ENCODE measurements at places on chromosomes 7 and 10.

DNA sequence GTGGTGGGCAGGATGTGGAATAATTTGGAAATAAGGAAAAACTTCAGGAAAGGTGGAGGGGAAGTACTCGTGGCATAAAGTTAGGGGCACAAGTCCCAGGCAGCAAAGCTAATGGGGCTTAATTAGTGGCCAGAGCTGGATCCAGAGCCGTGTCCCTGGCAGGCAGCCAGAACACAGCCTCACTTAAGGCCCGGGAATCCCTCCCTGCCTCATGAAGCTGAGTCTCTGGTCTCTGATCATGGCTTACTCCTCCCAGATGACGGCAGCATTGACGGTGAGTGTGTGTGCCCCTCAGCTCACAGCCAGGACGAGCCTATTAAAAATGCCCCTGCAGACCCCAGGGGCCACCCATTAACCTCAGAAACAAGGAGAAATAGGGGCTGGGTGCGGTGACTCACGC lies 48.2 kb upstream of the NPTX2 start:
- DNase-seq, result no peak

GRCh38 chr10:4459531-4459930 lies 366.5 kb upstream of the AKR1E2 start:
- no peak for DNase-seq

- no peak for DNase-seq
These were observed 102.1 kb upstream of the TMEM168 start for GRCh38 chr7:112892263-112892662.

DNA sequence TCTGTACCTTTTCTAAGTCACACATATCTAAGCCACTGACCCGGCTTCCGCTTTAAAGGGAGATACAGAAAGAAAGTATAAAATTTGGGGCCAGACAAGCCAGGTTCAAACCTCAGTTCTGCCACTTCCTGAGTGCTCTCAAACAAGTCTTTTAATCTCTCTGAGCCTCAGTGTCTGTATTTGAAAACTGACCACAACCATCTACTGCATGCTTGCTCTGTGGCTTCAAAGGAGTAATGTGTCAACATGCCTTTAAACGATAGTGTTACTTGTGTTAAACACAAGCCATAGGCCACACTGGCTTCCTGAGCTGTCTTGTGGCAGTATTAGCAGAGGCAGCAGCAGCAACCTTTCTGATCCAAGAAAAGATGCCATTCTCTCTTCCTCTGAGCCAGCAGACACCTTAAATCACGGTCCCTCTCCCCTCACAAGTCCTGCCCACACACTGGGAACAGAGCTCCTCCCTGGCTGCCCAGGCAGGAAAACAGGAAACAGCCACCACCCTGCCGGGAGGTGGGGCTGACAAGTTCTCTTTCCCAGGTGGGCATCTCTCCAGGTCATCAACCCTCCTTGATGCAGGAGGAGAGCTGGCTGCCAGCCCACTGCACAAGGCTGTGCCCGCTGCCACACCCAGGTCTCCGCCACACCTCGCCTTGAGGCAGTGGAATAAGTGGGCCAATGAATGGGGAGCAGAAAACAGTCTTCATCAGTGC lies 10.7 kb downstream of the HIP1 start:
- DNase-seq, result peak; percentile 54

- no peak for DNase-seq
These were observed 12.6 kb downstream of the FAM200A start for GRCh38 chr7:99539213-99539811.

DNA sequence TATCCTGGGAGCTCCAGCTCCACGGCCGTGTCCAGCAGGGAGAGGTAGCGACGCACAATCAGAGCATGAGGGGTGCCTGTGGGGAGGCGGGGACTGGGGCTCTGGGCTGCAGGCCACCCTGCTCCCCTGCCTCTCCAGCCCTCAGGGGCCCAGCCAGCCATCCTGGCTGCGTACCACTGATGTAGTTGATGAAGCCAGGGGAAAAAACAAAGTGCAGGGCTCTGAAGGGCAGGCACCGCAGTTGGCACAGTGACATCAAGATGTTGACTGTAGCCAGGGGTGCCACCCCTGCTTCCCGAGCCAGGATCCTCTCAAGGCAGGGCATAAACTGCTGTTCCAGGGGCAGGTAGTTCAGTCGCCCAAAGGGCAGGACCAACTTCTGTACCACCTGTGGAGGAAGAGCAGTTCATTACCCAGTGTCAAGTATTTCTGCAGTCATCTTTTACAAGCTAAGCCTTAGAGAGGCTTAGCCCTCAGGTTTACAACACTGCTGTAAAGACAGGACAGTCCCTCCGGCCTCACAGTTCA lies 2.8 kb downstream of the FASTK start:
- no peak for DNase-seq

DNA sequence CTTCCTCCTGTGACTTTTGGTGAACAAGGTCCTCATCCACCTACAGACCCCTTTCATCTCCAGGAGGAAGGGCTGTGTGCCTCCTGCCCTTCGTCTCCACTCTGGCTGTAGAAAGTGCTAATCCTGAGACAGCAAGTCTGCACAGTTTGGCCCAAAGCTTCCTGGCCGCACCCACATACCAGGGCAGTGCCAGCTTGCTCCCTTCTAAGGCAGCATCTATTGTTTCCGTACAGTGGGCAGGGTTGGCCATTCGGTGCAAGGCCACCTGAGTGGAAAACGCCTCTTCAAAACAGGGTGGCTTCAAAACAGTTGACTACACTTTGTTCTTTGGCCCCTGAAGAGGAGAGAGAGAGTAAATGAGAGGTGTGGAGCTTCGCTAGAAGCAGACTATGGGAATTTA lies 134.1 kb upstream of the KLF14 start:
- DNase-seq, result no peak

DNA sequence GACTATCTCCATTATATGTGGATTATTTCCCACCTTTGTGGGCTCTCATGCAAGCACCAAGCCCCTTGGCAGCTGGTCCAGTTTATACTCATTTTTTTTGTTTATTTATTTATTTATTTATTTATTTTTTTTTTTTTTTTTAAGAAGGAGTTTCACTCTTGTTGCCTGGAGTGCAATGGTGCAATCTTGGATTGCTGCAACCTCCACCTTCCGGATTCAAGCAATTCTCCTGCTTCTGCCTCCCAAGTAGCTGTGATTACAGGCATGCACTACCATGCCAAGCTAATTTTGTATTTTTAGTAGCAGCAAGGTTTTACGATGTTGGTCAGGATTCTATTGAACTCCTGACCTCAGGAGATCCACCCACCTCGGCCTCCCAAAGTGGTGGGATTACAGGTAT lies 2.8 kb downstream of the PRTFDC1 start:
- DNase-seq, result no peak

GRCh38 chr7:43905209-43905946 lies 1.0 kb downstream of the URGCP start:
- DNase-seq, result peak; percentile 35

DNA sequence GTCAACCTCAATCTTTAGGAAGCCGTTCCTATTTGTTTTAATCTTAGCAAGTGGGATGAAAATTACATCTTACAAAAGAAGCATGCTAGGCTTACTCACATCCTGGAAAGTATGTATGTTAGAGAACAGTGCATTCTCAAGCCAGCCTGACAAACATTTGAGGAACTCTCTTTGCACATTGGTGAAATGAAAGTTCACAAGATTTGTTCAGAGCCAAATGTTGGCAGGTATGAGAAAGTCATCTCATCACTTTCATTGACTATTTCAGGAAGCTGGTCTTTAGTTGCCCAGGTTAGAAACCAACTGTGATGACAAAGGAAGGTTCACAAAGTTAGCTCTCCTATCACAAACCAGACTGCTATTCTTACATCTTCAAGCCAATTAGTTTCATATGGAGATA lies 57.1 kb downstream of the ABCB1 start:
- no peak for DNase-seq

GRCh38 chr7:33357846-33358245 lies 228.5 kb downstream of the BBS9 start:
- DNase-seq, result peak; percentile 9

DNA sequence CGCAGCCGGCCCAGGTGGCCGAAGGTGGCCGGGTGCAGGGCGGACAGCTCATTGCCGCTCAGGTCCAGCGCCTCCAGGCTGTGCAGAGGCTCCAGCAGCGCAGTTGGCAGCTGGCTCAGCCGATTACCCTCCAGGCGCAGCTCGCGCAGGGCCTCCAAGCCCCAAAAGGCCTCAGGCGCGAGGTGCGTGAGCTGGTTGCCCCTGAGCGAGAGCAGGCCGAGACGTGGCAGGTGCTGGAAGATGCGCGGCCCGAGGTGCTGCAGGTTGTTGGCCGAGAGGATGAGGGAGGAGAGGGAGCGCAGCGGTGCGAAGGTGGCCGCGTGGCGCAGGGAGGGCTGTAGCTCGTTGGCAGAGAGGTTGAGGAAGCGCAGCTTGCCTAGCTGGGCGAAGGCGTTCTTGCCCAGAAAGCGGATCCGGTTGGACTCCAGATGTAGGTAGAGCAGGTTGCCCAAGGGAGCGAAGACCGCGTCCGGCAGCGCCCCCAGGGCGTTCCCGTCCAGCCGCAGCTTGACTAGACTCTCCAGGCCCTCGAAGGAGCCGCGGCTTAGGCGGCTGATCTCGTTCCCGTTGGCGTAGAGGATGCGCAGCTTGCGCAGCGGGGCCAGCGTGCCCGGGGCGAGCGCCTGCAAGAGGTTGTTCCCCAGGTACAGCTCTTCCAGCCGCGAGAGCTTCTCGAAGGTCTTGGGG lies 923 bp downstream of the TRIL start:
- DNase-seq, result peak; percentile 75

GRCh38 chr10:128498378-128498730 lies 372.1 kb upstream of the MKI67 start:
- DNase-seq, result no peak

DNA sequence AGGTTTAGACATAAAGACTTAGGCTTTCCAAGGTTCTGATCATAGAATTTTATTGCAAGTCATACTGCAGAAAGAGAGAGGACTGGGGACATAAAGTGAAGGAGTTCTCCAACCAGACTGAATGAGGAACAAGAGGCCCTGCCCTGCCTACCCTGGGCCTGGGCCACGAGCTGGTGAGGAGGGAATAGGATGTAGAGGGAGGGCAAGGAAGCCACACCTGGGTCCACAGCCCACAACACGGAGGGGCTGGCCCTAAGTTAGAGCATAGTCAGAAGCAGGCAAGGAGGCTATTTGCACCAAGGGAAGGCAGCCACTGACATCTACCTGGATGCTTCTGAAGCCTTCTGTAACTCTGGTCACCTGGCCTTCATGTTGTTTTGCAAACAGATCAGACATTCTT lies 82.2 kb upstream of the CXCL12 start:
- DNase-seq, result no peak

DNA sequence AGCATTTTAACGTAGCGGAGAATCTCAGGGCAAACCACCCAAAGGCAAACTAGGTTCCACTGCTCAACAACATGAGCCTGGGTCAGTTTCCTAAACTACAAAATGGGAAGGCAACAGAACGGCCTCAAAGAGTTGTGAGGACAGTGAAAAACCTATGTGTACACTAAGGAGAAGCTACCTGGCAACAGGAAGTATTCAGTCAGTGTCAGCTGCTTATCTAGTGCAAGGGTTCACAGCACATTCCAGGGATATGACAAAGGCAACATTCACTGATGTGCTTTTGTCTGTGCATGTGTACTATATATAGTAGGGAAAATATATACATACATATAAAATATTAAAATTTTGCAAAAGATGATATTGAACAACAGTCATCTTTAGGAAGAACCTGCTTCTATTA lies 17.2 kb downstream of the NUDCD3 start:
- DNase-seq, result no peak

DNA sequence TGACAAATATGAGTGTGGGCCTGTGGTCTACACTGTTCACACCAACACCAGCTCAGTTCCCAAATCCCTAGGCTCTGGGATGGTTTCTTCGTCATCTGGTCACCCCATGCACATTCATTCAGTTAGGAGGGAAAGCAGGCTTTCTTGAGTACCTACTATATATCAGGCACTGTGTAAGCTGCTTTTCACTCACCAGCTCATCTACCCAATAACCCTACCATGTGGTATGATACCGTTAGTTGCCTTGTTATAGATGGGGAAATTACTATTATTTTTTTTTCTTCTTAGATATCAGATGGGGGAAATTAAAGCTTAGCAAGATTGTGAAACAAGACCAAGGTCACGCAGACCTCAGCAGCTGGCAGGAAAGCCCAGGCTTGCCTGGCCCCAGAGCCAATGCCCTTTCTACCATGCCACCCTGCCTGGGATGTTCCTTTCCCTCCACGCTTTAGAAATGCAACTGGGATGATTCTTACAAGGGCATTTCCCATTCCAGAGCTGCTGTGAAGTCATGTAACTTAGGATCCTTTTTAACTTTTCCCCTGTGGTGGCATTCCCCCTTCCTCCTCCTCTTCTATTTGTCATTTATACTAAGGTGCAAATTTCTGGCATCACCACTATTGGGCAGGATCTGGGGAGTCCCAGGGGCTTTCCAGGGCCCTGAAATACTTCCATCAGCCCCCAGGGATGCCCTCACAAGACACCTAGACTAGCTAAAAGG lies 93.1 kb upstream of the EFCAB10 start:
- no peak for DNase-seq

DNA sequence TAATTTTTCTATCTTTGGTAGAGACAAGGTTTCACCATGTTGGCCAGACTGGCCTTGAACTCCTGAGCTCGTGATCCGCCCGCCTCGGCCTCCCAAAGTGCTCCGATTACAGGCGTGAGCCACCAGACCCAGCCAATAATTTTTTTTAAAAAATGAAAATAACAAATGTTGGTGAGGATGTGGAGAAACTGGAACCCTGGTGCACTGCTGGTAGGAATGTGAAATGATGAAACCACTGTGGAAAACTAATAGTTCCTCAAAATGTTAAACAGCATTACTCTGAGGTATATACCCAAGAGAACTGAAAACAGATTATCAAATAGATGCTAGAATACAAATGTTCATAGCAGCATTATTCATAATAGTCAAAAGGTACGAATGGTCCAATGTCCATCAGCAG lies 23.0 kb upstream of the YWHAG start:
- DNase-seq, result no peak

DNA sequence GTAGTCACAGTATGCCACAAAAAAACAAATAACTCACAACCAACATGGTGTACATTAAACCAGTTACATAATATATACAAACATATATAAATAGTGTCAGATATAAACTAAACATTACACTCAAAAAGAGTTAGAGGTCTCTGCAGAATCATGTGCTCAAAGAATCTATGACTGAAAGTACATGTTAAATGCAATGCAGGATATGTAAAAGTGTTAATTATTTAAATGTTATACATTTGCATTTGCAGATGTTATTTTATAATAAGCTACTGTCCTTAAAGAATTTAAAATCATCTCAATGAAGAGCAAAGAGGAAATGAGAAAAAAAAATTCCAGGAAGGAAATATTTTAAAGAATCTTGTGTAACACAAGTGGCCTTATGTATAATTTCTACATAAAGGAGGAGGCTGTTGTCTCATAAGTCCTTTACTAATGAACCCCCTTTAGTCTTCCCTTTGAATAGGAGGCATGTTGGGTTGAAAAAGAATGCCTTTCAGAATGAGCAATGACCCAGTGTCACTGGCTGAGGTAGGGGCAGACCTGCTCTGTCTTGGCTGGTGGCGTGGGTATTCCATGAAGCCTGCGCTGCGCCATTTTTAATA lies 148.9 kb downstream of the ITGA8 start:
- no peak for DNase-seq

All from T47D (cell line).